ENCODE measurements at places on chromosomes 2 and 18. TPM values are rescaled to one million over a fixed set of nuclear protein-coding genes. Genes with fewer than 3 reads are reported as not detected.

DNA sequence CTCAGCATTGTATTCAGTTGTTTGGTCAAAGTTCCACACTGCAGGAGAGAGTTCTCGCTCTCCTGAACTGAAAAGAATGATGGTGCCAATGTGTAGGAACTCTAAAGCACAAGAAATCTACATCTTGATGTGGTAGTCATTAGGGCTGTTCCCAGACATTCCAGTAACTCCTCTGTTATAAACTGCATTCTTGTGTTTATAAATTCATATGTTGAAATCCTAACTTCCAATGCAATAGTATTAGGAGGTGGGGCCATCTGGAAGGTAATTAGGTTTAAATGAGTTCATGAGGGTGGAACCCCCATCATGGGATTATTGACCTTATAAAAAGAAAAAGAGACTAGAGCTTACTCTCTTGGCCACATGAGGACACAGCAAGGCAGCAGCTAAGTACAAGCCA is 239.6 kb downstream of the CDH20 start:
- DNase-seq: no peak

DNA sequence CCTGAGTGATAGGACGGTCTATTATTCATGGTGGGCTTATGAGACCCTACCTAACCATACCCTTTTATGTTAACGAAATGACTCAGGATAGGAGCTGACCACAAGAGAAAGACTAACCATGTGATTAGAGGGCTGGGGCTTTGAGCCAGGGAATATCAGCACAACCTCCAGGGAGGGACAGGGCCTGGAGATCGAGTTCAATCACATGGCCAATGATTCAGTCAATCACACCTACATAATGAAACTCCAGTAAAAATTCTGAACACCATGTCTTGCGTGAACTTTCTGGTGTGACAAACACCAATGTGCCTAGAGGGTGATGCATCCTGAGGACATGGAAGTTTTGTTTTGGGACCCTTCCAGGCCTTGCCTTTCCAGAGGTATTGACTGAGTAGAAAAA is 2.2 kb upstream of the TEX51 start:
- DNase-seq: no peak

DNA sequence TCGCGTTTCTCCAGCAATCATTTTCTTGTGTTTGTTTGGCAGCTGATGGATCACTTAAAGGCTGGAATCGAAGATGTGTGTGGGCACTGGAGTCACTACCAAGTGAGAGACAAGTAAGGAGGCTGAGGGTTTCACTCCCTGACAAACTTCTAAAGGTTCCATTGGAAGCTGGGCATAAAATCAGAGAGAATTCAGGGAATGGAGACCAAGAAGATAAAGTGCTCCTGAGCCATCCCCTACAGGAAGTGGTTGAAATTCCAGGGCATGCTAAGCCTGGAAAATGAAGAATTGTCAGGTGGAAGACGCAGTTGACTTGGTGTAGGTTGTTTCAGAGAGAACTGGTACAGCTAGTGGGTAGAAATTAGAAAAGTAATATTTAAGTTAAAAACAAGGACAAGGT is 39.1 kb downstream of the SLC9A4 start:
- no peak for DNase-seq

DNA sequence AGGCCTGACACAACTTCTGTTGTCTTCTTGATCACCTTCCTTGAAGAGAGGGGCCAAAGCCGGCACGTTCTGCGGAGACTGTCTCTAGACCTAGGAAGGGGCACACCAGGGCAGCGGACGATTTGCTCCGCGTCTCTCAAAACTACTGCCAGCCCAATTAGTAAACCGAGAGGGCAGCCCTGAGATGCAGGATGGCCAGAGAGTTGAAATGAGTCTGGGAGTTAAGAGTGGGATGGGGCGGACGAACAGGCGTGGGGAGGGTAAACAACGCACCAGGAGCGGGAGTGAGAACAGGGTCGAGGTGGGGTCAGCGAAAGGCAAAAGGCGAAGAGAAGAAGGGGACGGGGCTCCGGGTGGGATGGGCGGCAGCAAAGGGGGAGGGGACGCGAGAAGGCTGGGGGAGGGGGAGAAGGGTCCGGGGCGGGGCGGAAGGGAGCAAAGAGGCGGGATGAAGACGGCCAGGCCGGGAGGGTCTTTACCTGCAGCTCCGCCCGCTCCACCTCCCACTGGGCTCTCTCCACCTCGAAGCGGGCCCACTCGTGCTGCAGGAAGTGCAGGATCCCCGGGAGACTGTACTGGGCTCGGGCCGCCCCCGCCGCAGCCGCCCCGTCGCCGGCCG is 476 bp downstream of the STRN start:
- DNase-seq: peak; percentile 39

DNA sequence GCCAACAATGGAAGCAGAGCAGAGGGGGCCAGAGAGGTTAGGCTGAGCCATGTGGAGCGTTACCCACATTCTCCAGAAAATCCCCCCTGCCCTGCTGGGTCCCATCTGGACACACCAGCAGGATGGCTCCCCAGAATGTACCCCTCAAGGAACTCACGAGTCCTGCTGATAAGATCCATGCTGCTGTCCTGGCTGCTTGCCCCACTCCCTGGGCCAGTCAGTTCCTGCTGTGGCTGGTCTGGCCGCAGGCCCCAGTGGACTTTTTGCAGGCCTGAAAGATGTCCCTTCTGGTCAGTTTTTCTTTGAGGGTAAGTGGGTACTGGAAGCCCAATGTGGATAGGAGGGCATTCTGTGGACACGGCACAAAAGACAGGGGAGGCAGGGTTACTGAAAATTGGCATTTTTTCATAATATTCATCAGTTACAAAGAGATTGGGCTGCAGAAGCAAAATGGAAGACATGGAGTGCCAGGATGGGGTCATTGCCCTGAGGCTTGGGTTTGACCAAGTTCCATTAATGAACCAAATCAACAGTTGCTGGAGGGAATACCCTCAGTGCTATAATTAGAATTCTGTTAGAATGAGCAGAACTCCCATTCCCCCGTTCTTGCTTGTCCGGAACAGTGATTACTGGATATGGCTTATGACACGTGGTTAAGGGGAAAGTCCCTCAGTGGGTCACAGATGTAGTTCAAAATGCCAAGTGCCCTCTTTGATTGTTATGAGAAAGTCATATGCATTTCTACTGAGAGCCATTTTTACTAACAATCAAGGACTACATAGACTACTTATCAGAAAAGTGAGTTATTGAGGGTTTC is 38.7 kb downstream of the SLC4A5 start:
- DNase-seq: peak; percentile 54

DNA sequence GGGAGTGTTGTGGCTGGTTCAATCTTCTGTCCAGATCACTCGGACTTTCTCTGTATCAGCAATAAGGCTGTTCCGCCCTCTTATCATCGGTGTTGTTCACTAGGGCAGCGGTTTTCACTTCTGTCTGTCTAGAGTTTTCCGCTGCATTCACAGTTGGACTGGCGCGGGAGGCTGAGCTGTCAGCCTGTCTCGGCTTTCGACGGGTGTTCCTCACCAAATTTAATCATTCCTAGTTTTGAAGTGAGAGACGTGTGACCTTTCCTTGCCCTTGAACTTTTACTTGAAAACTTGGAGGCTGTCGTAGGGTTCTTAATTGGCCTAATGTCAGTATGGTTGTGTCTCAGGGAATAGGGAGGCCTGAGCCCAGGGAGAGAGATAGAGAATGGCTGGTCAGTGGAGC is 108.3 kb downstream of the NFATC1 start:
- DNase-seq: no peak

DNA sequence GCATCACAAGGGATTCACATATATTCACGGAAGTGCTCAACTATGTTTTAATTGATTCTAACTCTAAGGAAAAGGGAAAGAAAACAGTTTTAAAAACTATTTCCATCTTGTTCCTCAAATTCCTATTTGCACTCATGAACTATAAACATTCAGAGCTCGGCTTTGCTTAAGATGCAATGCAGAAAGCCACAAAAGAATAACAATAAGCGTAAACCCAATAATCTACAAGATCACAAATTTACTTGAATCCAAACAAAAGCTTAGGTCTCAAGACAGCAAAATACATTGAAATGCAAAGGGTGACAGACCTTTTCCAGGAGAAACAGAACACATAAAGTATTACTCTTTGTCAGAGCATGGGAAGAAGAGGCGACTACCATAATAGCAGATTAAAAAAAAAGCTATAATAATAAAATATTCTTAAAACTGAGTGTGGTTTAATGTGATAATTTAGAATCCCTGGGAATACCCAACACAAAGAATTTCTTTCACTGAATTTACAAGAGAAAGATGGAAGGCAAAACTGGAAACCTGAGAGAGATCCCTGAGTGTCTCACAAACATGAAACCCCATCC is 1094.9 kb downstream of the LRP1B start:
- no peak for DNase-seq

GRCh38 chr2:46717344-46718121 is 198.1 kb downstream of the MCFD2 start:
- no peak for DNase-seq

TIA1 gene
- total RNA-seq: 83.2 TPM

PAPOLG gene
- total RNA-seq: 16.1 TPM

PRSS56 gene
- not detected for total RNA-seq

Data from activated naive CD4-positive, alpha-beta T cell treated with anti-CD3 and anti-CD28 coated beads for 36 hours (primary cell).